ENCODE measurements at places on chromosomes 3 and 15. TPM values are rescaled to one million over a fixed set of nuclear protein-coding genes. Genes with fewer than 3 reads are reported as not detected.

GRCh38 chr3:166877971-166878370 lies 502.1 kb downstream of the ZBBX start:
- H3K27ac ChIP-seq: no peak overlapping the region
- DNase-seq: no peak
- no peak overlapping the region for H3K4me3 ChIP-seq
- no peaks in the 10 kb centered on the region for H3K27me3 ChIP-seq
- no peaks in the 10 kb centered on the region for H3K36me3 ChIP-seq

DNA sequence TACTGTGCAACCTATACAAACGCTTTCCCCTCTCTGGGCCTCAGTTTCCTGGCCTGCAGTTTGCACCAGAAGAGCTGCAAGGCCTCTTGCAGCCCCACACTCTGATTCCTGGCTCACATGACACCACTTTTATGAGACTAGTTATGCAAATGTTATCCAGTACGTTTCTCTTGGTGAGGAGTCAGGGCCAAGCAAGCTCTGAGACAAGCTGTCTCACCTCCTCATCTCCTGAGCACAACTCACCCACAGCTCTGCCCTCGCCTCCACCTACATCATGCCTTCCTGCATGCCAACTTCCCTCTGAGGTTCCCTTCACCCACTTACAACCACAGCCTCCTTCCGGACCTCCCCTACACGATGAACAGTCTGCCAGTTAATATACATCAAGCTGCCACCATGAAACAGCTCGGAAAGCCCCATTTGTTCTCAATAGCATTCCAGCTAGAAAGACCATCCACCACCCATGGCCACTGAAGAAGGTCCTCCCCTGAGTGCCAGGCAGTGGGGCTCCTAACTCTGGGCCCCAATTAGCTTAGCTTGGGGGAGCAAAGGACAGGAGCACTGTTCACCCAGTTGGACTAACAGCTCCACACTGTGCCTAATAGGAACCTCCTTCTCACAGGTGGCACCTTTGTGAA lies 25.0 kb downstream of the CRYGS start:
- H3K4me1 ChIP-seq: no peaks in the 10 kb centered on the region
- no peaks in the 10 kb centered on the region for H3K36me3 ChIP-seq
- no peak for DNase-seq
- no peaks in the 10 kb centered on the region for H3K27me3 ChIP-seq
- H3K27ac ChIP-seq: no peak overlapping the region
- H3K4me3 ChIP-seq: no peak overlapping the region

Gene CEP70
- 15.5 TPM for polyA plus RNA-seq

Gene SEMA3F
- 8.3 TPM for polyA plus RNA-seq

Gene NR2E3
- polyA plus RNA-seq: 0.04 TPM

Gene ZCWPW2
- 1.4 TPM for polyA plus RNA-seq

GRCh38 chr15:93974804-93975481 lies 256.4 kb upstream of the MCTP2 start:
- no peaks in the 10 kb centered on the region for H3K4me1 ChIP-seq
- no peaks in the 10 kb centered on the region for H3K36me3 ChIP-seq
- no peak overlapping the region for H3K4me3 ChIP-seq
- no peak for DNase-seq
- H3K27ac ChIP-seq: no peak overlapping the region
